ENCODE measurements at places on chromosomes 16 and 17.

DNA sequence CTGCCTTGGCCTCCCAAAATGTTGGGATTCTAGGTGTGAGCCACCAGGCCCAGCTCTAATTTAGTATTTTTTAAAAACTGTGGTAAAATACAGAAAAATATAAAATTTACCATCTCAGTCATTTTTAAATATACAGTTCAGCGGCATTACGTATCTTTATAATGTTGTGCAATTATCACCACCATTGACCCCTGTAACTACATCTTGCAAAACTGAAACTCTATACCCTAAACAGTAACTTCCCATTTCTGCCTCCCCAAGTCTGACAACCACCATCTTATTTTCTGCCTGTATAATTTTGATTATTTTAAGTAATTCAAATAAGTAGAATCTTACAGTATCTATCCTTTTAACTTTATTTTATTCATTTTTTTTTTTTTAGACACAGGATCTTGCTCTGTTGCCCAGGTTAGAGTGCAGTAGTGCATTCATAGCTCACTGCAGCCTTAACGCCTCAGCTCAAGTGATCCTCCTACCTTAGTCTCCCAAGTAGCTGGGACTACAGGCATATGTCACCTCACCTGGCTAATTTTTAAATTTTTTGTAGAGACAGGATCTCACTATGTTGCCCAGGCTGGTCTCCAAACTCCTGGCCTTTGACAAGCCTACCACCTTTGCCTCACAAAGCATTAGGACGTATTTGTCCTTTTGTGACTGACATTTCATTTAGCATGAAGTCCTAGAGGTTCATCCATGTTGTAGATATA is 10.9 kb upstream of the GGA2 start:
- DNase-seq = no peak

DNA sequence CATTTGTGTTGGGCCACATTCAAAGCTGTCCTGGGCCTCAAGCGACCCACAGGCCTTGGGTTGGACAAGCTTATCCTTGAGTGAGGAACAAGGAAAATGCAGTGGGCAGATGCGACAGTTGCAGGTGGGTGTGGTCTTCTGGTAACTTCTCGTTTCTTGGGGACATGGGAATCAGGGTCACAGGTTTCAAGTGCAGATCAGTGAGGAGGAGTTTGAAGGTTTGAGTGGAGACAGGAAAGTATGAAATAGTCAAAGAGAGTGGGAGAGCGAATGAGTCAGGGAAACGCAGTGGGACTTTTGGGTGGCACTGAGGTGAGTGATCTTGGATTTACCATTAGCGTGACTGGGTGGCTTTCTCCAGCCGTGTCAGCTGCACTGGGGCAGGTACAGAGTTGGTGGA is 15.4 kb upstream of the CCL22 start:
- DNase-seq = no peak

DNA sequence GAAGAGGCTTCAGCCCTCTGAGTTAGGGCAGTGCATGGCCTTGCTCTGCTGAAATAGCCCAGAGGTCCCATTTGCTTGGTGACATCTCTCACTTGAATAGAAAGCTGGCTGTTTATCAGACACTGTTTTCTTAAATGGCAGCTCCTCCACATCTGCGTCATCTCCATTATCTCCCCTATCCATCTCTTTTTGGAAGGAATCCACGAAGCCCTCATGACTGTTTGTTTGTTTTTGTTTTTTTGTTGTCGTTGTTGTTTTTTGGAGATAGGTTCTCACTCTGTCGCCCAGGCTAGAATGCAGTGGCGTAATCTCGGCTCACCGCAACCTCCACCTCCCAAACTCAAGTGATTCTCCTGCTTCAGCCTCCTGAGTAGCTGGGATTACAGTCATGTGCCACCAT is 16.6 kb downstream of the NAA60 start:
- DNase-seq = no peak

DNA sequence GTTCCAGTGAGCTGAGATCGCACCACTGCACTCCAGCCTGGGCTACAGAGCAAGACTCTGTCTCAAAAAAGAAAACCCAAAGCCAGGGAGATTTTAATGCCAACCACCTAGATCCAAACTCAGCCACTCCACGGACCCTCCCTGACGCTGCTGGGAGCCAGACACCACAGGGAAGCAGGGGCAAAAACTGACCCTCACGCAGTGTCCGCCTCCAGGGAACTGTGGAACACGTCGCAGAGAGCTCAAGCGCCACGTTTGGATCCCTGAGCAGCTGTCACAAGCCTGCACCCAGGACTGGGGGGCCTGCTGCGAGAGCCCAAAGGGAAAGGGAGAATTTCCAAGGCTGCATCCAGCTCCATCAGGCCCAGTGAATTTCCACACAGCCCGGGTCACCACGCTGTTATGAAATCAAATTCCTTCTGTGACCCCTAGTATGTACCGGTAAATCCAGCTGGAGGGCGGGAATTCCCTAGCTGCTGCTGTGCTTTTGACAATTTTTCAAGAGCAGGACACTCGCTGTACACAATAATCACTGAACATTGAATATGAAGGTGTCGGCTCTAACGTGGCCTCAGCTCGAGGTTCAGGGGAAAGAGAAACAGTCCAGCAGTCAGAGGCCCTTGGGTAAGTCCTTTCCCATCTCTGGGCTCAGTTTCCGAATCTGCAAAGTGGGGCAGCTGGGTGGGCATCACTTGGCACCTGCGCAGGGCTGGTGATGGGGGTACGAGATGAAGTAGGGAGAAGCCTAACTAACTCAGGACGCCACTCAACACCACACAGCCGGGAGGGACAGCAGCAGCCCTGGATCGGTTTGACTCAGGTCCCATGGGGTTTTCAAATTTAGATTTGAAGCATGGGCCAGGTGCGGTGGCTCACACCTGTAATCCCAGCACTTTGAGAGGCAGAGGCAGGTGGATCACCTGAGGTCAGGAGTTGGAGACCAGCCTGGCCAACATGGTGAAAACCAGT is 8.6 kb downstream of the CARHSP1 start:
- DNase-seq = no peak

DNA sequence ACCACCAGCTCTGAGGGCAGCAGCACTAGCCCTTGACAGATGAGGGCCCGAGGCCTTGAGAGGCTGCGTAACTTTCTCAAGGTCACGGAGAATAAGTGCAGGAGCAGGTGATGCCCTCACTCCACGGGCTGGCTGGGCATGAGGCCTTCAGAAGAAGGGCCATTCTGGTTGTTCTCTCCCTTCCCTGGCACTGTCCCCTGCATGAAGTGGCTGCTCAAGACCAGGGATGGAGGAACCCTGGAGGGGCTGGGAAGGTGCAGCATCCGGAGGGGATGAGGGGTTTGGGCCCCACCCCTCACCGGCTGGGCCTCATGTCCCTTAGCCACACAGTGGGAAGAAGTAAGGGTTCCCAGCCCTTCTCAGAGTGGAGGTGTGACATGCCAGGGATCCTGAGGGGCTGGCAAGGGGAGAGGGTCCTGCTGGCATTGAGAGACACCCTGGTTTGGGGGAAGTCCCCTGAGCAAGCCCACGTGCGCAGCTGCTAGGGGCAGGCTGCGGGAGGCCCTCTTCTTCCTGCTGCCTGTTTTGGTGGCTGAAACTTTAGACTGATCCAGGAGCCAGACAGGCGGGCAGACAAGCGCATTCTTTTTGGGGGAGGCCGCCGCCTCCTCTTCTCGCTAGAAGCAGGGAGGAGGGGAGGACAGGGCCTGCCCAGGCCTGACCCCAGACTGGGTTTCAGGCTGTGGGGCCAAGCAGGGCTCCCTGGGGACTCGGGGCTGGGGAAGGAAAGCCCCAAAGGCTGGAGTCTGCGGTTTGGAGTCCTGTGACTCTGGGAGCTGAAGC is 74.0 kb downstream of the N4BP1 start:
- no peak for DNase-seq

- DNase-seq = no peak
These were observed 38.2 kb upstream of the NUDT7 start for GRCh38 chr16:77684181-77684526.

DNA sequence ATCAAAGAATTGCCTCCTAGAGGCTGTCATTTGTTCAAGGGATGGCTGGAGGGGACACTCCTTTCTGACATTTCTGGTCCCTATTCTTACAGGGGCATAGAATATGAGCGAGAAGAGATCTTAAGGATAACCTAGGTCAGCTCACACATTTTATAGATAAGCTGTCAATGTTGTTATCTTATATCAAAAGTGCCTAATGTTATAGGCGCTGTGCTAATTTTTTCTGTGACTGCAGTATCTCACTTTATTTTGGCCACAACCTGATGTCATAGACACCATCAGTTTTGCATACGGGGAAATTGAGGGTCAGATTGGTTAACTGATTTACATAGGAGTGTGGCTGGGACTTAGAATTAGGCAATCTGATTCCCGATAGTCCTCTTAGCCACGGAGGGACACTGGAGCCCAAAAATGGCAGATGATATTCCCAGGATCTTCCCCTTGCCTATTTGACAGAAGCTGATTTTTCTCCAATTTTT is 1.2 kb downstream of the CPD start:
- DNase-seq = no peak
